B cell (primary cell): ENCODE measurements at places on chromosomes 3 and 15. TPM values are rescaled to one million over a fixed set of nuclear protein-coding genes. Genes with fewer than 3 reads are reported as not detected.

DISP2 gene
- 0.15 and 0.71 TPM in 2 replicates for total RNA-seq

CHRNB4 gene
- not detected in 2 replicates for total RNA-seq

SLC9C1 gene
- 0.41 and 0.49 TPM in 2 replicates for total RNA-seq

DNAJB8 gene
- total RNA-seq: not detected in 2 replicates

GPR62 gene
- not detected in 2 replicates for total RNA-seq

DNAJA4 gene
- total RNA-seq: 16.9 and 20.0 TPM in 2 replicates

GRCh38 chr3:185702262-185703225 lies 116.4 kb downstream of the SENP2 start:
- H3K27me3 ChIP-seq: peaks cover under 1% of the 10 kb centered on the region
- no peaks in the 10 kb centered on the region for H3K4me1 ChIP-seq
- H3K4me3 ChIP-seq: no peak overlapping the region
- DNase-seq: no peak

DNA sequence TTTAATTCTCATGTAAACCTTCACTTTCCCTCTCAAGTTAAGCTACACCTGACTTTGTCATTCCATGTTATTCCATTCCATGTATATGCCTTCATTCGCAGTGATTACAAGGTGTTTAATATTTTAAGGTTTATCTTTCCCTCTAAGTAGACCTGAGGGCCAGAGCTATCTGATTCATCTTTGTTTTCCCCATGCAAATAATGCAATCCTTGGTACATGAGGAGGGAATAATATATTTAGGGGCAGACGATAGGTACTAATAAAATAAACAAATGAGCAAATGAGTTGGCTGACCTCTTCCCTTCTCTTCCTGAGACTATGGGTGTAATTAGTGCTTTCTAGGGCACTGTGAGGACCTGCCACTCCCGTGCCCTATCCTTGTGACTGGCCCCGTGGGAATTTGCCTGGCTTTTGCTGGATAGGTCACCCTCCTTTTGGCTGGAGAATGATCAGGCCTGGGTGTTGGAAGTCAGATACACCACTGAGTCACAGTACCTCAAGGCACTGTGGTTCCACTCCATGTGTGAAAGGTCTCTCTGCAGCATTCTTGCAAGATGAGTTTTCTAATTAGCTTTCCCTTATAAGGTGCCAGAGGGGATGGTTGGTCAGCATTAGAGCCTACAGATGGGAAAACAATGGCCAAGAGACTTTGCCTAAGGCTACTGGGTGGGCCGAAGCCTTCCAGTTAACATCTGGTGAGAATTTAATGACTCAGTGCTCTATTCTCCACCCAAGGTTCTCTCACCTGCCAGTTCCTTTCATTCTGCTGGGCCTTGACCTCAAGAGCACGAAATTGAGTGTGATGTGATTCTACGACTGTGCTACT lies 183.2 kb downstream of the P3H2 start:
- H3K27ac ChIP-seq: no peak overlapping the region
- no peaks in the 10 kb centered on the region for H3K36me3 ChIP-seq
- H3K4me3 ChIP-seq: no peak overlapping the region
- H3K4me1 ChIP-seq: no peaks in the 10 kb centered on the region

DNA sequence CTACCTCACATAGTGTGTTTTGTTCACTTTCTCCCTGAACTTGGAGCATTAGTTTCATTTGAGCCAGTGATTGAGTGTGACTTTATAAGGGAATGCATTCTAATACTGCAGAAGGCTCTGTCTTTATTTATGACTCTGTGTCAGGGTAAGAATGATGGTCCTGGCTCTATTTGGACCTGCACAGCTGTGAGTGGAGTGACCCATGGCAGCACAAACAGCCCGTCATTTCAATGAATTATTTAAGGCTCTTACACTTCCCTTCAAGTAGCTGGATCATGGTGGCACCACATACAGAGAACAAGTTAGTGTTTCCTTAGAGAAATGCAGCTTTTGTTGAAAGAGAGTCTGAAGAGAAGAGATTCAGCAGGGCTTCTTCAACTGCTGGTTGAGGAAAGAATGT lies 16.4 kb downstream of the TMEM108 start:
- no peaks in the 10 kb centered on the region for H3K36me3 ChIP-seq
- no peak overlapping the region for H3K4me3 ChIP-seq
- H3K27me3 ChIP-seq: no peaks in the 10 kb centered on the region
- DNase-seq: no peak
- H3K27ac ChIP-seq: no peak overlapping the region

DNA sequence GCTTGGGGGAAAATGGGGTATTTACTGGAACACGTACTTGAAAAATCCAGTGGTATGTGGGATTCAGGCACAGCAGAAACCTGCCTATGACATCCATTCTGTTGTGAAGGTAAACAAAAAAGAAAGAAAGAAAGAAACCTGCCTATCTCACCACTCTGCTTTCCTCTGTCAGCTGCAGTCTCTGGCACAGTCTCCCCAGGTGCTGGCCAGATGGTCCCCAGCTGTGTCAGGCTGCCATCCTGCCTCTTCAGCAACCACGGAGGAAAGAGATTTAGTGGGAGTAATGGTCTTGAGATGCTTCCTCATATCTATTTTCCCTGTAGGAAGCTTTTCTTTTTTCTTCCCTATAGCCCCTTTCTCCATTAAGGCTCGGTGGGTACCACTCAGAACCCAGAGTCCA lies 2.5 kb upstream of the PXYLP1 start:
- no peak for DNase-seq
- H3K27ac ChIP-seq: no peak overlapping the region

GRCh38 chr3:99108508-99108907 lies 207.0 kb upstream of the DCBLD2 start:
- no peaks in the 10 kb centered on the region for H3K4me1 ChIP-seq
- H3K27ac ChIP-seq: no peak overlapping the region
- H3K36me3 ChIP-seq: no peaks in the 10 kb centered on the region
- no peak for DNase-seq
